ENCODE measurements at places on chromosomes 3 and 15.

DNA sequence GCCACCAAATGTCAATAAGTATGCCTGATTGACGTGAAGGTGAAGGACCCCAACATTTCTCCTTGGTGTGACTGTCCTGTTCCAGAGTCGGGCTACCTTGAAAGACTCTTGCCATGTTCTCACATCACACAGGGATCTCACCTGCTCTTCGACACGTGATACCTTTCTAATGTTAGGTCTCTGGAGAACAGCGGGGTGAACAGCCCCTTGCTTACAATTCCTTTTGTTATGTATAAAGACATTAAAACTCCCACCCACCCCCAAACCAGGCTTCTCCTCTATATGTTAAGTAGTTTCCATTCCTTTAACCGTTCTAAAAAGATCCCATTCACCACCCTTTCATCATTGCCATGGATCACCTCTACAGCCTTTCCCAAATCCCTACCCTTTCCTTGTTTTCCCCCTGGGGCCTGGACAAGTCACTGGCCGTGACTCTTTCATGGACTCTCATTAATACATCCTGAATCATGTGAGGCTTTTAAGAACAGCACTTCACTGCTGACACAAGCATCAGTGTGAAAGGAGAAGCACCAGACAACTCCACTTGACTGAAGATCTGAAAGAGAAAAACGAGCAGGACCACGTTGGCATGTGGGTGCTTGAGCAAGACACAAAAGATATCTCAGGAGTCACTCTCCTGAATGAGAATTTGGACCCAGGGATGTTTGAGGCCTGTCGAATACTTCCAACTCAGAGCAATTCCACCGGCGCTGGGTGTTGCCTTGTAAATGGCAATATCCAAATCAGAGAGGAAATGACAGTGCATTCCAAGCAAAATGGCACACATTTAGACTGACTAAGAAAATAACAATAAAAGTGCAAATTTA is 115.0 kb downstream of the FOXP1 start:
- no peak for DNase-seq

DNA sequence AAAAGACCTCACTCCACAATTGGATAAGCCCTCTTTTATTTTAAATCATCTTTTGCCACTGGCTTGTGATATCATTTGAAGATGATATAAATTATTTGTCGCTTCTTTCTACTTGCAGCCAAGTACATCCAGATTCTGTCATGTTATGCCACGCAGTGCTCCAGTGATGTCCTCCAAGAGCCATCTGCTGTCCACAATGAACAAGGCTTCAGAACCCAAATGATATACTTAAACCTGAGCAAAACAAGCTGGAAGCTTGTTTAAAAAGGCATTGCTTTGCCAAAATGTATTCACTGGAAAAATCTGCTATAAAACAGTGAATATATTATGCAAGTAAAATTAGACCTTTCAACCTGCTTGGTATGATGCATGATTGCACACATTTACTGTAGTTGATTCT is 58.8 kb upstream of the ARL6 start:
- DNase-seq: peak; percentile 40

DNA sequence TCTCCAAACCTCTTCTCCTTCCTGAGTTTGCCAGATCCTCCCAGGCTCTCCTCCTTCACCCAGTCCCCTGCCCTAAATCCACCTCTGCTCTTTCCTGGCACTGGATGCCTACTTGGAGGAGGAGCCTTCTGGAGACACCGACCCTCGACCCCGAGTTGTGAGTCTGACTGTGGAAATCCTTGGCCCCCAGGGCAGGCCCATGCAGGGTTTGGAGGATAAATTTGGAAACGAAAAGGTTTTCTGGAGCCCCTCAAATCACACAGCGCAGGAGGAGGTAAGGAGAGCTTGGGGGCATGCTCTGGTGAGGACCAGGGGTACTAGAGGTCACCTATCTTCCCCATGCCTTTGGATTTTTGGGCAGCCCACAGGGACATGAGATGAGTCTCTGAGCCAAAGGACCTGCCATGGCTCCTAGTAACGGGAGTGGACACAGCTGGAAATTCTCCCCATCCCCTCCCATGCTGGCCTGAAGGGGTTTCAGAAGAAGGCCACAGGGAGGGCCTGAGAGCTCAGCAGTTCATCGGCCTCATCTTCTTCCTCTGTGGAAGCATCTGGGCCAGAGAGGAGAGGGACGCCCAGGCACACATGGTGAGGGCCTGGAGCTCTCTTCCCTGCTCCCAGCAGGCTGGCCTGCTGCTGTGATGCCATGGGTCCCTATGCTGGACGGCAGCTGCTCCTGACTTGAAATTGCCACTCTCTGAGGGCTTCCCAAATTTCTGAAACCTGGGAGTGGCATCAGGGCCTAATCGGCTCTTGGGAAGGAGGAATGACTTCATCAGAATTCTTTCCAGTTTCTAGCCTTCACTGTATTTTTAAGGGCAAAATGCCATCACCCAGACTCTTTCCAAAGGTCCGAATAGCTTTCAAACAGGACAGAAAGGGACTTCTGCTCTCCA is 68.6 kb upstream of the ITGA11 start:
- no peak for DNase-seq

GRCh38 chr15:77180270-77180669 is 109.4 kb upstream of the TSPAN3 start:
- no peak for DNase-seq

DNA sequence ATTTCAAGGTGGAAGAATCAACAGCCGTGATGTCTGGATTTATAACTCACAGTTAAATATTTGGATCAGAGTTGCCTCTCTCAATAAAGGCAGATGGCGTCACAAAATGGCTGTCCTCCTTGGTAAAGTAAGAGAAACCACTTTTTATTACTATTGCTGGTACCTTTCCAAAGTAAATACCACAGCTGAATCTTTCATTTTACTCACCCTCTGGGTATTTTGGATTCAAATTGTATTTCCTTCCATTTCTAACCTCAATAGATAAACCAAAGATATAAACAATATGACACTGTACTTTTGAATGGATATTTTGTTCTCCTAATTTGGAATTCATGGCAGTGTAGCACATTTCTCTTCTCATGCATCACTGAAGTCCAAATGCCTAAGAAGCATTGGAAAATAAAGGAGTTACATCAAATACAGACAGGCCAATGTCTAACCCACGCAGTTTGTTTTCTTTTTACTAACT is 29.5 kb downstream of the KLHL24 start:
- DNase-seq: no peak

DNA sequence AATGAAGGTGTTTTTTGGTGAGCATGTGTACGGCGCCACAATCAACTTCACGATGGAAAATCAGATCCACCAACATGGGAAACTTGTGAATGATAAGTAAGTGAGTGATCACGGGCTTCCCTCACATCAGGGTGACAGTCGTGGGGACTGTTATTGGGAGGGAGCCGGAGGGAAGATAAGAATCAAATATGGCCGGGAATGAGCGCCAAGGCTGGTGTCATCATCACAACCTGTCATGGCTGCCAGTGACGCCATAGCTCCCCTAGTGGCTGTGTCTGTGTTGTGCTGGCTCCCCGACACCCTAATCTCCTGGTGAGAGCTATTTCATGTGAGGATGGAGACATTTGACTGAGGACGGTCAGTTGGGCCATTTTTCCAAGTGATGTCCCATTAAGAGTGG is 168.5 kb downstream of the SV2B start:
- DNase-seq: no peak

DNA sequence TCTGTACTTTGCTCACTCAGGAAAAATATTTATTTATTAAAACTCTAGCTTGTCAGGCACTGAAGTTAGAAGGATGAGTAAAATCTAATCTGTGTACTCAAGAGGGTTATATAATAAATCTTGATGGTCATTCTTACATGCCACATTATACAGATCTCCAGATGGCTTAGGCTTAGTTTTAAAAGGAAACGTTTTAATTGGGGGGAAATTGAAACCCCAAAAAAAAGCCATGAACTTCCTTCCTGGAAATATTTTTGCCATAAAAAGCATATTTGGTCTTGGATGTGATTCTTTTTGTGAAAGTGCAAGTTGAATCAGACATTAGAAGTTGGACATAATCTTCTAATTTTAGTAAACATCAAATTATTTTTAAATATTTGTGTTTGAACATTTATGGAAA is 6.0 kb downstream of the SENP8 start:
- no peak for DNase-seq

- no peak for DNase-seq
Observed at GRCh38 chr3:130699765-130700164, 46.9 kb downstream of the PIK3R4 start.

GRCh38 chr15:74767167-74768098 is 14.4 kb upstream of the CSK start:
- no peak for DNase-seq

DNA sequence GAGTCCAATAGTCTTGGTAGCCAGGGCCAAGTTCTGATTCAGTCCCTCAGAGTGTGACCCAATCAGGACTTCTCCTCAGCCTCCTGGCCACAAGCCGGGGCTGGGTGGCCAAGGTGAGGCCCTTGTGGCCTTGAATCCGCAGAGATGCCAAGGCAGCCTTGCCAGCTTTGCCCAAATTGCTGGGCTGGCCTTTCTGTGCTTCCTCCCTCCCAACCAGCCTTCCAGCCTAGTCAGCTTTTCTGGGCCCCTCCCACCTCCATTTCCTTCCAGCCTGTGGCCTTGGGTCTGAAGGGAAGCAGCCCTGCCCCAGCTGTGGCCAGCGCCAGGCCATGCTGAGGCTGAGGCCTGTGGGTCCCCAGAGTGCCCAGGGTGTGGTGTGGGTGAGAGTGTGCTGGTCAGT is 34.3 kb upstream of the ANKDD1A start:
- DNase-seq: no peak

- DNase-seq: no peak
Observed at GRCh38 chr15:95457520-95457919, 873.0 kb upstream of the NR2F2 start.

- no peak for DNase-seq
Observed at GRCh38 chr3:184512621-184513020, 49.0 kb upstream of the EPHB3 start.

- no peak for DNase-seq
Observed at GRCh38 chr3:45940004-45940780, 3.1 kb upstream of the CXCR6 start.

DNA sequence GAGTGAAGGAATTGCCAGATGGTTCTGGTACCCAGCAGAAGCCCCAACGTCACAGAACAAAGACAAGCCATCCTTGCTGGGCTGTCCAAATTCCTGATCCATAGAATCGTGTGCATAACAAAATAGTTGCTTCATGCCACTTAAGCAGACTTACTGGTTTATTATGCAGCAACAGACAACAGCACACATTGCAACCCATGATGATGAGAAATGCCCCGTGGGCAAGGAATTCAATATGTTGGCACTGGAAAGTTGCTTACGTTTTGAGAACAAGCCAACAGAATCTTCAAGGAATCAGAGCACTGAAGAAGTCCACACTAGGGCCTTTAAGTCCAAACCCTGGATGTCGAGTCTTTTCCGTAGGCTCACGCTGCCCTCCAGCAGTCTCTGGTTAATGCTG is 40.3 kb downstream of the CCR4 start:
- DNase-seq: no peak

DNA sequence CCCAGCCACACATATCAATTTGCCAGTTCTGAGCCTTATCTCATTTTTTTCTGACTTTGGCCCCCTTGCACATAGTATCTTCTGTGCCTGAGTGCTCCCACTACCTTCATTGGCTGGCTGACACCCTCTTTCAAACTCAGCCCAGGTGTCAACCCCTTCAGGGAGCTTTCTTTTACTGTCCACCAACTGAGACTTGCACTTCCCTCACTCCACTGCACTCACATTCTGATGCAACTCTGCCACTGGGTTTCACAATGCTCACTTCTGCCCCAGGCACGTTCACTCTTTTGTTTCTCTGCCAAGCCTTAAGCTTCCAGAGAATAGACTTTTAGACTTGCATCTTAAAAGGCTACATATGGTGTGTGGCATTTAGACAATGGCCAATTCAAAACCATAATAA is 101.5 kb upstream of the CBLB start:
- DNase-seq: peak; percentile 69

- DNase-seq: no peak
Observed at GRCh38 chr3:149142682-149143081, 13.2 kb downstream of the HPS3 start.

DNA sequence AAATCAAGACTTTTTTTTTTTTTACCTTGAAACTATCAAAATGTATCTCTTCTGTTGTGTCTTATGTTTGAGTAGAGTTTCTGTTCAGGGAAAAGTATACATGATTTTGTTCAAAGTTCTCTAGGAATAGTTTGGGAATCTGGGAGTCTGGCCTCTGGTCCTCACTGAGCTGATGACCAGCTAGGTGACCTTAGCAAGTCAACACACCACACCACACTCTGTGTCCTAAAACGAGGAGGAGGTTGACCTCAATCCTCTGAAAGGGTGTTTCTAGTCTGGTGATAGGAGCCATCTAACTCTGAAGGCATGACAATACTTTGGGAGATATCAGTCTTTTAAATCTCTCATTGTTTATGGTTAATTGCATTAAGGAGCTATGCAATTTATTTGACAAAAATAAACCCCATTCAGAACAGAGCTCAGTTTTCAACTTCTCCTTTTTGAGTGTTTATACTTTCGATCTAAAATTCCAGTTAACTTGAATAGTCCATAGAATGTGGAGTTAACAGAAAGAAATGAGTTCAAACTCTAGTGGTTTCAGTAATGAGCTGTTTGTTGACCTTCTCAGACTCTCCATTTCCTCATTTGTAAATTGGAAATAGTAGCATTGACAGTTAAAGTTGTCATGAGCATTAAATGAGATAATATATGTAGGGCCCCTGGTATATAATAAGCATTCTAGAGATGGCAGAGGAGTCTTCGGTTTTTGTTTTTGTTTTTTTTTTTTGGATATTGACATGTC is 112.2 kb upstream of the LRRN1 start:
- no peak for DNase-seq

DNA sequence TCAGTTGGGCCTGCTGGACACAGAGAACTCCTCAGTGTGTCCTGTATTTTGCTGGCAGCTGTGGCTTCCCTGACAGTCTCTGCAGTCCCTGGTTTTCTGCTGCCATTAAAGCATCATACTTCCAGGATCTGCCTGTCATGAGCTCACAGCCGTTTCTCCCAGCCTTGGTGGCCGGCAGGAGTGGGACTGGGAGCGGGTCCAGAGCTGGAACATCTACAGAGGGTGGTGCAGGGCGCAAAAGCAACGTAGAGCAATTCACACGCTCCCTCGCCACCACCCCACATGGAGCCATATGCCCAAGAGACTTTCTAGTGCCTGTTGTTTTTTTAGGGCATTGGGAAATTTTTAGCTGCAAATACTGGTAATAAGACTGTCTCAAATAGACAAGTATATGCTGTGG is 33.6 kb downstream of the ABTB1 start:
- DNase-seq: no peak

Measured in right lung (tissue), 10 donors.